SJSA1 (cell line): ENCODE measurements at places on chromosomes 4 and X. TPM values are rescaled to one million over a fixed set of nuclear protein-coding genes. Genes with fewer than 3 reads are reported as not detected.

- H3K27me3 ChIP-seq, result no peaks in the 10 kb centered on the region
- no peaks in the 10 kb centered on the region for H3K4me1 ChIP-seq
- DNase-seq, result no peak
- H3K4me3 ChIP-seq, result no peak overlapping the region
Measured at GRCh38 chrX:6778544-6779503, 243.9 kb upstream of the VCX3A start.

GRCh38 chr4:169443748-169444147, 168.6 kb downstream of the NEK1 start:
- no peaks in the 10 kb centered on the region for H3K4me1 ChIP-seq
- H3K27ac ChIP-seq, result no peak overlapping the region
- no peaks in the 10 kb centered on the region for H3K27me3 ChIP-seq
- no peak for DNase-seq
- H3K4me3 ChIP-seq, result no peak overlapping the region

GRCh38 chrX:68889249-68889648, 60.4 kb downstream of the EFNB1 start:
- H3K27ac ChIP-seq, result no peak overlapping the region
- H3K4me3 ChIP-seq, result no peak overlapping the region
- H3K36me3 ChIP-seq, result no peaks in the 10 kb centered on the region

DNA sequence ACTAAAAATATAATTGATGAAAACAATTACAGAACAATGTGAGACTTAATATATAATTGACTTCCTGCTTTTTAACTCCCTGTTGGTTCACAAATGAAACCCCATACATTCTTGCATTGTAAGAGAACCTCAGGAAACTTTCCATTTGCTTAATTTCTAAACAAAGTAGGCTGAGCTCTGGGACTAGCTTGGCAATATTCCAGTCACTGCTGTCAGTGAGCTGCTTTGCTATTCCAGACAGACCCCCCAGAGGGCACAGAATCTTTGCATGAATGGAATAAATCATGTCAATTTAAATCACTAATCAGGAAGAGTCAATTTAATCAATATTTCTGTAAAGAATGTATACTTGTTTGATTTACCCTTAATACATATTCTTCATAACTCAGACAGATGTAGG, 110.6 kb downstream of the NEXMIF start:
- no peaks in the 10 kb centered on the region for H3K4me1 ChIP-seq
- H3K36me3 ChIP-seq, result no peaks in the 10 kb centered on the region
- H3K27me3 ChIP-seq, result no peaks in the 10 kb centered on the region

- peaks cover 31% of the 10 kb centered on the region for H3K4me1 ChIP-seq
- no peak overlapping the region for H3K4me3 ChIP-seq
Measured at GRCh38 chr4:140308366-140309123, 64.9 kb upstream of the SCOC start.

DNA sequence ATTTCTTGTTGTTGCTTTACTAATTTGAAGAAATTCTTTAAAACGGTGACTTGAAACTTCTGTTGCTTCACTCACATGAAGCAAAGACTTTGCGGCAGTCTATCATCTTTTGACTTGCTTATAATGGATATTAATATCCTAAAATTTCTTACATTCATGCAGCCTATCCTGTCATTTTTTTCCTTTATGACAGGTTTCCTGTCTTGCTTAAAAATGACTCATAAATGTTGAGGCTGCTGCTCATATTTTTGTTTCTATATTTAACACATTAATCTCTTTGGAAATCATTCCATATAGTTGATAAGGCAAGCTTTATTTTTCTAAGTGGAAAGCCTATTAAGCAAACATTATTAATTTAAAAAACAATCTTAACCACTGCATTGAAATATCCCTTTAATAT, 176.6 kb upstream of the GALNTL6 start:
- no peaks in the 10 kb centered on the region for H3K4me1 ChIP-seq
- H3K4me3 ChIP-seq, result no peak overlapping the region
- H3K27ac ChIP-seq, result no peak overlapping the region
- no peaks in the 10 kb centered on the region for H3K27me3 ChIP-seq
- no peaks in the 10 kb centered on the region for H3K36me3 ChIP-seq

GRCh38 chrX:16023790-16024734, 99.3 kb upstream of the GRPR start:
- H3K27ac ChIP-seq, result peak overlapping the region; percentile 66
- H3K4me1 ChIP-seq, result peaks cover 29% of the 10 kb centered on the region
- no peaks in the 10 kb centered on the region for H3K36me3 ChIP-seq
- no peak overlapping the region for H3K4me3 ChIP-seq
- H3K27me3 ChIP-seq, result no peaks in the 10 kb centered on the region
- peak; percentile 46 for DNase-seq

DNA sequence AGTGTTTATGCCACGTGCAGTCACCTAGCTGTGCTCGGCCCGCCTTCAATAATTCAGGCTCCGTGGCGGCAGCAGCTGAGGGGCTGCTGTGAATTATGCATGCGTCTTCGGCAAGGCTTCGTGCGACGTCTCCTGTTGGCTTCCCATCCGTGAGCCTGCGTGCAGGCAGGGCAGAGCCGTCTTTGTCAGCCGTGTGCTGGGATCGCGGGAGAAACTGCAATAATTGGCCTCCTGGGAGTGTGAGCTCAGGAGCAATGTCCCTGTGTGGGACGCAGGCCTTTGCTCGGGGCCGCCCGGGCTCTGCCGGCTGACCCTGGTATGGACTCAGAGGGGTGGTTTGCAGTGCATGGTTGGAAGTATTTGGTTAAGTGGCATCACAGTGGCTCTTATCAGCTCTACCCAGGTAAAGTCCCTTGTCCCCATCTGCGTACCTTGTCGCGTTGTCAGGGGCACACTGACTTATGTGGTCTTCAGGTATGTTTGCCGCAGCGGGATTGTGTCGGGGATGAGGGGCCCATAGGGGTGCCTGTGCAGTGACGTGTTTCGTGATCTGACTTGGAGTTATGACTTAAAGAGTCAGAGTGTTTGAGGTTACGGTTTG, 34.5 kb upstream of the HGFAC start:
- no peak overlapping the region for H3K27ac ChIP-seq
- peaks cover 33% of the 10 kb centered on the region for H3K36me3 ChIP-seq
- H3K4me1 ChIP-seq, result peaks cover 18% of the 10 kb centered on the region
- no peak for DNase-seq

DNA sequence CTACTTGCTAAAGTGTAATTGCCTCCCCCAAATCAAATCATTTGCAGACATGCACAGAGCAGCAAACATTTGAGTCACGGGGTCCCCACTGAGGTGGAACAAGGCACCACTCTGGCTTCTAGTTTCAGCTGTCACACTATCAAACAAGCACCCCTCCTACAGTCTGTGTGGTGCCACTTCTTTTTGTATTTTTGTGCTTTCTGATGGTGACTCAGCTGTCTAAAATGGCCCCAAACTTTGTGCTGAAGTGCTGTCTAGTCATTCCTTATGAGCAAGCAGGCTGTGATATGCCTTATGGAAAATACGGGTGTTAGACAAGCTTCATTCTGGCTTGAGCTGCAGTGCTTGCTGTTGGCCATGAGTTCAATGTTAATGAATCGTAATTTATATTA, 15.4 kb downstream of the IGFBP7 start:
- H3K4me1 ChIP-seq, result peaks cover 73% of the 10 kb centered on the region
- peaks cover 75% of the 10 kb centered on the region for H3K36me3 ChIP-seq
- no peak overlapping the region for H3K4me3 ChIP-seq
- no peaks in the 10 kb centered on the region for H3K27me3 ChIP-seq
- peak overlapping the region; percentile 62 for H3K27ac ChIP-seq
- peak; percentile 65 for DNase-seq

DNA sequence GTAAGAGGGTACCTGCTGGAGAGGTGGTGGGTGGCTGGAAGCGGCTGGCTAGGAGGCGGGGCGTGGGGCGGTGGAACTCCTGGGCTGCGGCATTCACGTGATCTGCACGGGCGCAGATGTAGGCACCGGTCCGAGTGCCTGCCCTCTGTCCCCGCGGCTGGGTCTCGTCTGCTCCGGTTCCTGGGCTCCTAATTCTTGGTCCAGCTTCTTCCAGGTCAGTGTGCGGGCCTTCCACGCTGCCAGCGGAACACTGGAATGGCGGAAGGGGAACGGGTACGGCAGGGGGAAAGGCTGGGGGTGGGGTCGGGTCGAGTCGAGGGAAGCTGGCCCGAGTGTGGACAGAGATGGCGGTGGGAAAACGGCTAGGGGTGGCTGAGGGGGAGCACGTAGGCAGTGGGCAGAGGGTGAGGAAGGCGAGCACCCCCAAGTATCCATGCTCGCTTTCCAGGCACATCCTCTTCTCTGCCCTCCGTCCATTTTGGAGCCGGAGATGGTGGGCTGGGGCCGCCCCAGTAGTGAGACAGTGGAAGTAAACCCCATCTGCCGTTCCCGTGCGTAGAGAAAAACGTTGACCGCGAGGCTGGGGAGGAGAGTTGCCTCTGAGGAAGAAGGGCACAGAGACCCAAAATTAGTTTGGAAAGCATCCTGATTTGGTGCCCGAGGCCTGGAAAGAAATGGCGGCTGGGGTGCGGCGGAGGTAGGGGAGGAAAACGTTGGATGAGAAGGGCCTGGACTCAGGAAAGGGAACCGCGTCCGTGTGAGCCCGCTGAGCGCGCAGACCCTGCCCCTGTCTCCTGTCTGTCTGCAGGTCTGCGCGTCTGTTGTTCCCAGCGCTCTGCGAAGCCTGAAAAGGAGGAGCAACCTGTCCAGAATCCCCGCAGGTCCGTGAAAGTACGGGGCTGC, at the start of gene TCEAL4:
Gene TCEAL4, plus strand, starts transcription at position 105 of the 903 bp plus-strand sequence. CDS start 1,161 bp downstream, outside the sequence.
- H3K36me3 ChIP-seq, result no peaks in the 10 kb centered on the region
- H3K27me3 ChIP-seq, result no peaks in the 10 kb centered on the region
- peaks cover 3% of the 10 kb centered on the region; the same call in 1 of the 2 replicates for H3K4me1 ChIP-seq
- DNase-seq, result peak; percentile 18
- H3K27ac ChIP-seq, result no peak within 1 kb of the TSS

GRCh38 chrX:40050532-40050931, 47.2 kb downstream of the BCOR start:
- no peak for DNase-seq
- H3K4me3 ChIP-seq, result no peak overlapping the region
- H3K27ac ChIP-seq, result no peak overlapping the region
- no peaks in the 10 kb centered on the region for H3K27me3 ChIP-seq
- H3K36me3 ChIP-seq, result peaks cover 66% of the 10 kb centered on the region
- no peaks in the 10 kb centered on the region; the same call in 1 of the 2 replicates for H3K4me1 ChIP-seq

- DNase-seq, result no peak
- H3K4me1 ChIP-seq, result no peaks in the 10 kb centered on the region
- H3K36me3 ChIP-seq, result no peaks in the 10 kb centered on the region
- H3K4me3 ChIP-seq, result no peak overlapping the region
- H3K27ac ChIP-seq, result no peak overlapping the region
- H3K27me3 ChIP-seq, result no peaks in the 10 kb centered on the region
Measured at GRCh38 chr4:46649390-46649789, 259.5 kb upstream of the GABRA2 start.

GRCh38 chr4:11416071-11416766, 12.5 kb downstream of the HS3ST1 start:
- no peak for DNase-seq
- H3K27ac ChIP-seq, result no peak overlapping the region
- H3K4me3 ChIP-seq, result no peak overlapping the region
- no peaks in the 10 kb centered on the region for H3K27me3 ChIP-seq

- H3K27ac ChIP-seq, result no peak overlapping the region
- DNase-seq, result no peak
- peaks cover 65% of the 10 kb centered on the region for H3K36me3 ChIP-seq
- no peaks in the 10 kb centered on the region for H3K27me3 ChIP-seq
- H3K4me3 ChIP-seq, result no peak overlapping the region
- H3K4me1 ChIP-seq, result no peaks in the 10 kb centered on the region
Measured at GRCh38 chr4:55405073-55405472, 9.3 kb downstream of the TMEM165 start.

- H3K36me3 ChIP-seq, result no peaks in the 10 kb centered on the region
- no peak overlapping the region for H3K4me3 ChIP-seq
- no peaks in the 10 kb centered on the region for H3K27me3 ChIP-seq
- H3K4me1 ChIP-seq, result no peaks in the 10 kb centered on the region
- DNase-seq, result no peak
Measured at GRCh38 chr4:146032234-146032860, 93.7 kb upstream of the ZNF827 start.

GRCh38 chr4:66569228-66569627, 898.9 kb upstream of the EPHA5 start:
- no peak overlapping the region for H3K27ac ChIP-seq
- peaks cover 47% of the 10 kb centered on the region for H3K4me1 ChIP-seq
- H3K27me3 ChIP-seq, result no peaks in the 10 kb centered on the region
- DNase-seq, result no peak
- H3K36me3 ChIP-seq, result no peaks in the 10 kb centered on the region
- H3K4me3 ChIP-seq, result no peak overlapping the region

GRCh38 chrX:20263474-20263873, 3.2 kb downstream of the RPS6KA3 start:
- DNase-seq, result no peak
- no peaks in the 10 kb centered on the region for H3K27me3 ChIP-seq
- no peaks in the 10 kb centered on the region for H3K36me3 ChIP-seq
- no peak overlapping the region for H3K4me3 ChIP-seq
- peak overlapping the region; percentile 30; the same call in 1 of the 2 replicates for H3K27ac ChIP-seq

GRCh38 chr4:304969-305680, at the start of gene ZNF732:
TSS of gene ZNF732 (minus strand) at chr4:305474. CDS start at chr4:305310, 164 bp downstream.
- H3K36me3 ChIP-seq, result no peaks in the 10 kb centered on the region
- DNase-seq, result no peak
- H3K4me1 ChIP-seq, result no peaks in the 10 kb centered on the region

DNA sequence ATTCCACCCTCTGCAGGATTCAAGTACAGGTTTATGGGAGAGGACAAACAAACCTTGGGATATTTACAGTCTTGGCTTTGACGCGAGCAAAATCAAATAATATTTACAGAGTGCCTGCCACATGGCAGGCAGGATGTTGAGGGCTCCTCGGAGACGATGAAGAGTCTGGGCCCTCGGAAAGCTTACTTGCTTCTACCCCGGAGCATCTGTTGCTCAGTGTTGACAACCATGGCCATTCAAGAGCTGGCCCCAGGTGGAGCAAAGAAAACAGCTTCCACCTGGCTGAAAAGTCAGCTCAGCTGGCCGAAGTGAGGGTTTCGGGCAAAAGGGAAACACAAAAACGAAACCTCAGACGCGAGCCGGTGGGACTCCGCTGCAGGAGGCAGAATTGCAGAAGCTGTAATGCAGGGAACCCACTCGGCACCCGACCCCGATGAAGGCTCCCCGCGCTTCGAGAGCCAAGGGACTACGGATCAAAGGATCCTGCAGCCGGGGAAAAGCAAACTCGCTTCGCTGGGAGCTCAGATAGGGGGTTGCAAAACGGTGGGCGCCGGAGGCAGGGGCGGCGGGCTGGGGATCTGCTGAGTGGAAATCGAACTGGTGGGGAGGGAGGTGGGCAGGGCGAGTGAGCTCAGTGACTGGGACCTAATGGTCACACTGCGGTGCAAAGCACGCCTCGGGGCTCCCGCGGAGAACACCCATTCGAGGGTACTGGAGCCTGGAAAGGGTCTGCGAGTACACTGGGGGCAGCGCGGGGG, 805 bp downstream of the ATP8A1 start:
- H3K36me3 ChIP-seq, result no peaks in the 10 kb centered on the region
- peaks cover 9% of the 10 kb centered on the region; the same call in 1 of the 2 replicates for H3K4me1 ChIP-seq
- no peak for DNase-seq

OTUD5 gene
- total RNA-seq, result 20.0 and 23.9 TPM in 2 replicates

TSPAN6 gene
- total RNA-seq, result 26.9 and 31.3 TPM in 2 replicates

SRPX gene
- 8.5 and 13.4 TPM in 2 replicates for total RNA-seq

GPR50 gene
- total RNA-seq, result not detected in 2 replicates

GRIA2 gene
- not detected in 2 replicates for total RNA-seq

ARSJ gene
- 51.5 and 67.0 TPM in 2 replicates for total RNA-seq

SOX3 gene
- not detected in 2 replicates for total RNA-seq

NOX1 gene
- not detected in 2 replicates for total RNA-seq
